ENCODE measurements at places on chromosomes 13 and 19.

DNA sequence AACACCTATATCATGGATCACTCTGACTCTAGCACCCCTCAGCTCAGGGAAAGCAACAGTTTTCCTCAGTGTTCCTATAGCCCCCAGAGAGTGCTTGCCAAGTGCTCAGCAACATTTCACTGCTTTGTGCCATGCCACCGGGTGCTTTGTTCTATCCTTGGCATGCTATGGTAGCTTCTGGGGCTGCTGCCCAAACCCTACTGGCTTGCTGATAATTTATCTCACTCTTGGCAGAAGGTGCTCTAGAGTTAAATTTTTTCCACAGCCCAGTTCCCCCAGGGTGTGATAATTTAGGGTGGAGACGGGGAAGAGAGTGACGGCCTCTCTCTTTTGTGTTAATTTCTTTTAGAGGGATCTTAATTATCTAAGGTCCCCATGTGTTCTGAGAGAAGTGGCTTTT, 12.6 kb upstream of the CSNK1A1L start:
- no peak for DNase-seq

DNA sequence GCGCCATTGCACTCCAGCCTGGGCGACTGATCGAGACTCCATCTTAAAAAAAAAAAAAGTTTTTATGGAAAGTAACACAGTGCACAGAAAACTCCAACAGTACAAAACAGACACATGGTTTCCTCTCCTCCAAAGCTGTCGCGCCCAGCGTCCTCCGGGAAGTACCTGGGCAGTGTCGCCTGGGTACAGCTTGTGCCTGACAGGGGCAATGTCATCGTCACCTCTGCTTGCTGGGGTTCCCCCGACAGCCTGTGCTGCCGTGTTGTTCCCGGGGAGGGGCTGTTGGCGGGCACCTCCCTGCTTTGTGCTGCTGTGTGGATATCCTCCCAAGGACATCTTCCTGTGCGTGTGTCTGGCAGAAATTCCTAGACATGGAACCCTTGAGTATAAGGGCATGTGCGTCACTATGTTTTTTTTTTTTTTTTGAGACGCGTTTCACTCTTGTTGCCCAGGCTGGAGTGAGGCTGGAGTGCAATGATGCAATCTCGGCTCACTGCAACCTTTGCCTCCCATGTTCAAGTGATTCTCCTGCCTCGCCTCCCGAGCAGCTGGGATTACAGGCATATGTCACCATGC, 2.4 kb upstream of the F2RL3 start:
- no peak for DNase-seq

DNA sequence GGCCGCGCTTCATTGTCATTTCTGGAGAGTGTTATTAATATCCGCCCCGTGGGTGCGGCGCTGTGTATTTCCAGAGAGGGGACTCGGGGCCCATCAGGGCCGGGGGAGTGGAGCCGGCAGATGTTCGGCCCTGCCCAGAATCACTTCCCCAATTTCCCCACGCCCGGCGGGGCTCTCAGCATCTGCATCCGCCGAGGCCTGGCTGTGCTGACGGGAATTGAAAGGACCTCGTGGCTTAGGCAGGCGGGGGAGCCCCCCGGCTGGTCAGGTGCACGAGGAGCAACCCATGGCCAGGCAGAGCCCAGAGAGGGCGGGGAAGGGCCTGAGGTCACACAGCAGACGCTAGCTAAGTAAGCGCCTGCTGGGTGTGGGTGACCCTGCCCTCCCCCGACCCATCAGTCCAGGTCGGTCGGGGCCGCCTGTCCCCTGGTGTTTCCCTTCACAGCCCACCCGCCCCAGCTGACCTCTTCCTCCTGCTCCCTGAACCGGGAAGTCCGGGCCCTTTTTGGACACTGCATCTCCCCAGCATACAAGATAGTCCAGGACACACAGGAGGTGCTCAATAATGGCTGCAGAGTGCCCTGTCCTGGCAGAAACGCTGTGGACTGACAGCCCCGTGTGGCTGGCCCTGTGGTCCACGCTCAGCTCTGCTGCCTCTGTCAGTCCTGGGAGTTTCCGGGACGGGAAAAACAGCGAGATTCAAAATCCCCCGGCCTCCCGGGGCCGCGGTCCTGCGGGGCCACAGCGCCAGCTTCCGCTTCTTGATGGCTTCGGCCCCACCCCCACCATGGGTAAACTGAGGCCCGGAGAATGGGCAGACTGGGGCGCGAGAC, 22.1 kb downstream of the ARID3A start:
- no peak for DNase-seq

- DNase-seq, result no peak
Observed at GRCh38 chr13:51524829-51525566, 59.3 kb upstream of the WDFY2 start.

- no peak for DNase-seq
Observed at GRCh38 chr13:112748947-112749735, 59.3 kb downstream of the ATP11A start.

GRCh38 chr13:21012211-21012610, 49.2 kb downstream of the LATS2 start:
- DNase-seq, result no peak

DNA sequence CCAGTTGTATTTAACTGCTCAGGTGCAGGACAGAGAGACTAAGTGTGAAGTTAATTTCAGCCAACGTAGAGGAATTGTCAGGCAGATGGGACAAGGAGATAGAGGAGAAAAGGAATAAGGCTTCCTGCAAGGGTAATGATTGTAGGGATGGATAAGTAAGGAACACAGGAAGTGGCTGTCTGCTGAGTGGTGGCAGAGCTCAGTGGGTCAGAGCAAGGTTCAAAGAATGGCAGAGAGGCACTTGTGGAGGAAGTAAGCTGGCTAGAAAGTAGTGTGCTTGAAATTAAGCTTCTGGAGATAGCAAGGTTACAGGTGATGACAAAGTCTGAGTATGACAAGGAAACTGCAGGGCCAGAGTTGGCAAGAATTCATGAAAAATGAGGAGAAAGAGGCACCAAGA, 47.9 kb downstream of the USPL1 start:
- no peak for DNase-seq

Data from retina (tissue), 1 donor.